ENCODE measurements at places on chromosomes 5 and 9. TPM values are rescaled to one million over a fixed set of nuclear protein-coding genes. Genes with fewer than 3 reads are reported as not detected.

The LHX3 gene
- polyA plus RNA-seq: not detected

The DCANP1 gene
- polyA plus RNA-seq: not detected

The SPINK1 gene
- not detected for polyA plus RNA-seq

The PELO gene
- polyA plus RNA-seq: 43.7 TPM

The NR2F1 gene
- polyA plus RNA-seq: 175 TPM

- peaks cover 4% of the 10 kb centered on the region for H3K27me3 ChIP-seq
- H3K36me3 ChIP-seq: no peaks in the 10 kb centered on the region
- peak overlapping the region; percentile 76 for H3K27ac ChIP-seq
- DNase-seq: no peak
- peaks cover 12% of the 10 kb centered on the region for H3K4me1 ChIP-seq
- no peak overlapping the region for H3K4me3 ChIP-seq
These were observed 13.6 kb upstream of the GPX3 start for GRCh38 chr5:151006704-151007334.

DNA sequence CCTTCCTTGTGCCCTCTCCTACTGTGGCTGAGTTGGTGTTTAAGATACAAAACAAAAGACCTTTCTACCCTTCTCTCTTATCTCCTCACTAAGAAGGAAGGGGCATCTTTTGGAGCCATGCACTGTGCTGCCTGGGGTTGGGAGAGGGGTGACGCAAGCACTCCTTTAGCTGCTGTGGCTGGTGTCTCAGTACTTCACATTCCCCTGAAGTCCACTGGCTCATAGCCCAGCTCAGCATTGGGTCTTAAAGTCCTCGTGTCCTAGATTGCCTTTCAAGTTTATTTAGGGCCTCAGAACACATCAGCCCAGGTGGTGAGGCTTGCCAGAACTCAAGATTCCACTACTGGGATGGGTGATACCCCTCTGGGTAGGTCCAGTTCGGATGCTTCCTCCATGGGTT, 325.9 kb upstream of the CYLC2 start:
- no peak overlapping the region for H3K27ac ChIP-seq
- DNase-seq: no peak
- H3K36me3 ChIP-seq: no peaks in the 10 kb centered on the region
- H3K4me3 ChIP-seq: no peak overlapping the region
- H3K4me1 ChIP-seq: no peaks in the 10 kb centered on the region

DNA sequence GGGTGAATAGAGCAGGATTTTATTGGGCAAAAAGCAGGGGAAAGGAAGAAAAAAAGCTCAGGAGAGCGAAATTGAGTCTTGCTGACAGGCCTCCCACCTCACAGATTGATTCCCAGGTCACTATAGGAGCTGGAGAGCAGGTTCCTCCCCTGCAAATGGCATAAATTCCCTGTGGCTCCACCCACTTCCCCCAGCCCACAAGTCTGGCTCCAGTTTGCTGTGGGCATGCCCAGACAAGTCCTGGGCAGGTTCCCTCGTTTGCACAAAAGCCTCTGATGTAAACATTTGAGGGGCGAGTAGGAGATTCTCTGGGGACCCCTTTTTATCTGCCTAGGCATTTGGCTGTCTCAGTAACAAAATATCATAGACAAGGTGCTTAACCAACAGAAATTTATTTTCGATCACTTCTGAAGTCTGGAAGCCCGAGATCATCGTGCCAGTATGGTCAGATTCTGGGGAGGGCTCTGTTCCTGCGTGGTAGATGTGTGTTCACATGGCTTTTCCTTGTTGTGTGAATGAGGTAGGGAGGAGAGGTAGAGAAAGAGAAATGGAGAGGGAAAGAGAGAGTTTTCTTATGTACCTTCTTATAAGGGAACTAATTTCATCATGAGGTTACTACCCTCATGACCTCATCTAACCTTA, 614.5 kb downstream of the MAT2B start:
- H3K27ac ChIP-seq: peak overlapping the region; percentile 92
- no peaks in the 10 kb centered on the region for H3K36me3 ChIP-seq
- peaks cover 5% of the 10 kb centered on the region for H3K4me1 ChIP-seq
- H3K27me3 ChIP-seq: no peaks in the 10 kb centered on the region
- DNase-seq: peak; percentile 56
- no peak overlapping the region for H3K4me3 ChIP-seq

DNA sequence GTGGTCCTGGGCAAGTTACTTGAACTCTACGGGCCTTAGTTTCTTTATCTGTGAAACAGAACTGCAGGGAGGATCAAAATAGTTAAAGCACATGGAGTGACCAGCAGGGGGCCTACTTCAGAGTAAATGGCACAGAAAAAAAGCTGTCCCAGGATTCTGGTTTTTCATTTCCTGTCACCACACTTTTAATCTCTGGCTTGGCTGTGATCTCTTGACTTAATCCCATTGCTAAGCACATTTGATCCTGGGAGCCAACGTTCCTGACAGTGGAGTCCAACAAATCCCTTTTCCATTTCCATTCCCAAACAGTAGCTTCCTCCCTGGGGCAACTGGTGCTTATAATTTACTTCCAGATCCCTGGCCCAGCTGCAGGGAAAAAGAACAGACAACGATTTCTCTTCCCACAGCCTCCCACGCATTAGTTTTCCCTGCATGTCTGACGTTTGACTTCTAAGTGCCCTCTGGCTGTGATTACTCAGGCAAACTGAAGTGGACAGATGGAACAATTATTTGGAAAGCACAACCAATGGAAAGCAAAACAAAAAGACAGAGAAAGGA, 136.5 kb upstream of the STK32A start:
- no peak overlapping the region for H3K27ac ChIP-seq
- H3K4me1 ChIP-seq: no peaks in the 10 kb centered on the region
- peak; percentile 34 for DNase-seq
- no peaks in the 10 kb centered on the region for H3K36me3 ChIP-seq
- no peak overlapping the region for H3K4me3 ChIP-seq

- peak; percentile 47 for DNase-seq
- no peaks in the 10 kb centered on the region for H3K36me3 ChIP-seq
- no peak overlapping the region for H3K27ac ChIP-seq
- no peaks in the 10 kb centered on the region for H3K27me3 ChIP-seq
- H3K4me3 ChIP-seq: no peak overlapping the region
These were observed 120.6 kb downstream of the TTLL11 start for GRCh38 chr9:121972501-121972981.

DNA sequence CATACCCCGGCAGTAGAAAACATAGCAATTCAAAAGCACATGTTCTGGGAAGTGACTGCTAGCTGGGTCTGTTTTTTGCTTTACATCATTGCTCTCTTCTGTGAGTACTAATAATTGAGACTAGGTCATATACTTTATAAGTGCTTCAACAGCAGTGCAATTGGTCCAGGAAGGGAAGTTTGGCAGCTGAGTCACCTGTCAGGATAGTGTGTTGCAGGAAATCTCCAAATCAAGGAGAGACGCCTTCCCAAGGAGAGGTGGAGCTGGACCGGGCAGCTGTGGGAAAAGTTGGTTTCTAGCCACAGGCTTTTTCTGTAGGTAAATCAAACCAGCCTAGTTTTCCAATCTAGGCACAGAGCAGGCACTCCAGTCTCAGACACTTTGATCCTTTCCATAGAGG, 330.1 kb downstream of the ENC1 start:
- H3K27me3 ChIP-seq: no peaks in the 10 kb centered on the region
- H3K4me3 ChIP-seq: no peak overlapping the region
- no peak overlapping the region for H3K27ac ChIP-seq
- DNase-seq: peak; percentile 44

DNA sequence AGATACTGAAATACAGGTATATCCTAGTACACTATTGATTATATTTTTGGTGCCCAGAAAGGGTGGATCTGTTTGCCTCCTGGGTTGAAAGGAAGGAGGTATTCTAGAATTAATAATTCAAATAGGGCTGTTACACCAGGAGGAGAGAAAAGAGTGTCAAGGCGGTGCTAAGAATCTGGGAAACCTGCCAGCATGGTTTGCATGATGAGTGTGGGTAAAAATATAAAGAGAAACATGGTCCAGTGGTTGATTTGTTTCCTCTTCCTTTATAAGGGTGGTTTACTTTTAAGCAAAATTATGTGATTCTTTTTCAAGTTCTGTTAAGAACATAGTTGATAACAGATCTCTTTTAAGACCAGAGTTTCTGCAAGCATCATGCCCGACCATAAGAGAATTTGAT, 69.4 kb upstream of the NFIB start:
- H3K4me3 ChIP-seq: no peak overlapping the region
- DNase-seq: no peak
- H3K27ac ChIP-seq: no peak overlapping the region
- H3K4me1 ChIP-seq: no peaks in the 10 kb centered on the region

- no peaks in the 10 kb centered on the region for H3K4me1 ChIP-seq
- no peak overlapping the region for H3K4me3 ChIP-seq
- no peaks in the 10 kb centered on the region for H3K36me3 ChIP-seq
- no peak overlapping the region for H3K27ac ChIP-seq
These were observed 162.4 kb downstream of the CHSY3 start for GRCh38 chr5:130066644-130067043.

DNA sequence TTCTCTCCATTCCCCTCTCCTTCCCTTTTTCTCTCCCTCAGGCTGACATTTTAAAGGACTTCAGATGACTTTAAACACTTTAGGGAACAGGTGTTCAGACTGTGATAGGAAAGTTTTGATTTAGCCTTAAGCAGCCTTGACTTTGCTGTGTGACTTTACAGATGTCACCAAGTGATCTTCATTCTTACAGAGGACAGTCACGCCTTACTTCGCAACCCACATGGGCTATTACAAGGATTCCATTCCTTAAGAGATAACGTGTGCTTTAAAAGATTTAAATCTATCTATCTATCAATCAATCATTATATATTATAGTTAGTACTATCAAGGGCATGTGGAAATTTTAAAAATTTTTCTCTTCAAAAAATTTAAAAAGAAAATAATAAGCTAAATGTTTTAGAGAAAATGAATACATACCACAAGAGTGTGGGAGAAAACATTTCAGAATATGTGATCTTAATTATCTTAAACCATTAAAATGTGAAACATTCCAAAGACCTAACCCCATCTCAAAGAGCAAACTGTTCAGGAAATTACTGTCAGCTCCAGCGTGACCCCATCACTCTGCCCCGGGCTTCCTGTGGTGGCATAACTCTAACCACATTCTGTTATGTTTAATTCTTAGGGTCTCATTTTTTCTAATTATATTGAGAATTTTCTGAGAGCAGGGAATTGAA, 530.5 kb downstream of the SEMA5A start:
- H3K27ac ChIP-seq: peak overlapping the region; percentile 9
- no peaks in the 10 kb centered on the region for H3K27me3 ChIP-seq
- no peaks in the 10 kb centered on the region for H3K36me3 ChIP-seq
- peaks cover 17% of the 10 kb centered on the region for H3K4me1 ChIP-seq
- no peak overlapping the region for H3K4me3 ChIP-seq

GRCh38 chr5:27612161-27612560, 573.8 kb upstream of the CDH9 start:
- no peaks in the 10 kb centered on the region for H3K27me3 ChIP-seq
- DNase-seq: no peak
- H3K4me3 ChIP-seq: no peak overlapping the region
- no peak overlapping the region for H3K27ac ChIP-seq

DNA sequence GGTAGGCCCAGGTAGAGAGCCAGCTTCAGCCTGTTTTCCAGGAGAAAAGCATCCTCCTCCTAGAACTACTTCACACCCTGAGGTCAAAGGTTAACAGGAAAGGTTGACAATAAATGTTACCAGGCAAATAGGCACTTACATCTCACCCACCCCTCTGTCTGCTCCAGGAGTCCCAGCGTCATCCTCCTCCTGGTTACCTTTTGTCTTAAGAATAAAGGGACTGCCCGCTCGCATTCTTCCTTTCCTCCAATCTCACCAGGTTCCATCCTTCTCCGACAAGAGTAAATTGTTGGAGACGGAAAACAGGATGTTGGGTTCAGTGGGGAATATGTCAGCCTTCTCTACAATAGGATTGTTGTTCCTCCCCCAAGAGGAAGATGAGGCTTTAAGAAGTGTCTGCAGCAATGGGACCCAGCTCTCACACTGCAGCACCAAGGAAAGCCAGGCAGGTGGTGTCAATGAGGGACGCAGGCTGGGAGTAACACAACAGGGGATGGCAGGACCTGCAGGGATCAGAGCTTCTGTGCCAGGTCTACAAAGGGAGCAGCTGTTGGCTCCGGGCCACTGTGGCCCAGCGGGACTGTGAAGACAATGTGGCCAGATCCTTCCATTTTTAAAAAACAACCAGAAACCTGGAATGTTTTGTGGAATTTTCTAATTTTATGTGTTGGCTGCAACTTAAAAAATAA, 29.0 kb downstream of the FAT2 start:
- peaks cover 8% of the 10 kb centered on the region for H3K27me3 ChIP-seq
- no peak for DNase-seq
- H3K4me3 ChIP-seq: no peak overlapping the region
- no peaks in the 10 kb centered on the region for H3K36me3 ChIP-seq
- H3K4me1 ChIP-seq: no peaks in the 10 kb centered on the region
- no peak overlapping the region for H3K27ac ChIP-seq

DNA sequence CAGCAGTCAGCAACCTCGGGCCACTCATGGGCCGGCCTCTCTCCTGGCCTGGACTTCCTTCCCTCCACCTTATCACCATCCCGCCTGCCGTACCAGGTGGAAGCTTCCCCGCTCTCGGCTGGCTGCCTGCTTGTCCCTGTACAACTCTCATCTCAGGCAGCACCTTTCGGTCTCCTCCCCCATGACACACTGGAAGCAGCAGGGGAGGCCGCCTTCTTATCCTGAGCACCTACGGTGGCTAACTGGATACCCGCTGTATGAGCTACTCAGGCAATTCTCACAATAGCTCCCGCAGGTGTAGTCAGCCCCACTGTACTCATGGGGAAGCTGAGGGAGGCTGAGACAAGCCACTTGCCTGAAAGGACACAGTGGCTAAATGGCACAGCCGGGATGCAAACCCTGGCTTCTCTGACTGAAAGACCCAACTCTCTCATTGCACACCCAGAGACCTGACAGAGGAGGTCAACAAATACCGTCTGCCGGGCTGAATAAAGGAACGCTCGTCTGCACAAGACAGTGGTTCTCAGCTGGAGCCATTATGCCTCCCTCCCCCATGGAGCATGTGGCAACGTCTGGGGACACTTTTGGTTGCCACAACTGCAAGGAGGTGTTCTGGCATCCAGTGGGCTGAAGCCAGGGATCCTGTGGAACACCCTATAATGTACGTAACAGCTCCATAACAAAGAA, 9.6 kb downstream of the STK10 start:
- H3K27me3 ChIP-seq: no peaks in the 10 kb centered on the region
- H3K4me3 ChIP-seq: no peak overlapping the region
- no peak for DNase-seq
- H3K4me1 ChIP-seq: peaks cover 5% of the 10 kb centered on the region
- peaks cover 2% of the 10 kb centered on the region for H3K36me3 ChIP-seq

Measured in IMR-90 (cell line).